ENCODE measurements at places on chromosomes 16 and 17.

DNA sequence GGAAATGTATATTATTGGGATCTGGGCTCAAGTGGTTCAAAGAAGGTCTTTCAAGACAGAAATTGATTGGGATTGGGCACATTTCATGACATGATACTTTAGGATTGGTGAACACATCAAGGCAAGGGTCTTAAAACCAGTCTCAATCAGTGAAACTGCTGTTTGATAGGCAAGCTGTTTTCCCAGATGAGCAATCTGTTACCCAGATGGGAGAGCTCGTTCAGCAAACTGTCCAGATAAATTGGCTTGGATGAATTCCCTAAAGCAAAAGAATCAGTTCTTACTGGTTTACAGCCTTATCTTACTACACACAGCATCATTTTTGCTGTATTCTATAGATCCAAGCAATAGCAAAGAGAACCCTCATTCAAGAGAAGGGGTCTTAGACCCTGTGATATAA, 31.0 kb upstream of the CNEP1R1 start:
- no peak for DNase-seq

GRCh38 chr17:1779571-1780131, 17.8 kb downstream of the SERPINF1 start:
- peak; percentile 95 for DNase-seq

GRCh38 chr17:57935833-57936807, 19.1 kb downstream of the CUEDC1 start:
- peak; percentile 65 for DNase-seq

DNA sequence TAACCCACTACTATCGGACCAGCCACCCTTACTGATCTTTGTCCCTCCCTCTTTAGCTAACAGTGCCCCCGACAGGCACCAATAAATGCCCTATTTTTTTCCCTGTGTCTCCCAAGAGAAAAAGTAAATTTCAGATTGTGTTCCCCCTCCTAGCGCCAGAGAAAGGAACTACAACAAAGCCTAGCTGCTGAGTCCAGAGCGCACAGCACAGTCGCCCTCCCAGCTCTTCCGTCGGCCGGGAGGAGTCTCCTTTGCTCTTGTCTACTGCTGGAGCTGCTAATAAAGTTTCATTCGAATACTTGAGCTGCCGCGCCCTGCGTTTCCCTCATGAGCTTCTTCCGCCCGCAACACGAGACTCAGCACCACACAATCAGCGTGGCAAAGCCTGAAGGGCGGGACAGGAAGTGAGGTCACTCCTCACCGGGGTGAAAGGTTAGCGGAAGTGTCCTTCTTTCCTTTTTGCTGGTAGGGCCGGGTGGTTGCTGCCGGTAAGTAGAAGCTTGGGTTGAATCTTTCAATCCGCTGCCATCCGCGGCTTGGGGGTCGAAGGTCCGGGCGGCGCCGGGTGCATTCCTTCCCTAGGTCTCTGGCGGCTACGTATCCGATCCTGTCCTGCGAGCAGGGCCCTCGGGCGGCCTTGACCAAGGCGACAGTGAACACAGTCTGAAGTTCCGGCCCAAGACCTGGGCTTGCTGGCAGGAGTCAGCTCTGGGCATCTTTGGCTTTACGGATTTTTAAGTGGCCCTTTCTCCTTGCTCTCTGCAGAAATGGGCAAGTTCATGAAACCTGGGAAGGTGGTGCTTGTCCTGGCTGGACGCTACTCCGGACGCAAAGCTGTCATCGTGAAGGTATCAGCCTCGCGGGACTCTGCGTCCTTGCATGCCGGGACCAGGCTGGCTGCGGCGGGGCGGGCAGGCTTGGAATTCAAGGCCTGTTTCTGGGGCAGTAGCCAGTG, at the start of gene RPL27:
Gene RPL27 (plus strand): TSS at position 436 of the 955 bp plus-strand sequence. CDS start 332 bp downstream, at position 768.
- peak; percentile 94 for DNase-seq

DNA sequence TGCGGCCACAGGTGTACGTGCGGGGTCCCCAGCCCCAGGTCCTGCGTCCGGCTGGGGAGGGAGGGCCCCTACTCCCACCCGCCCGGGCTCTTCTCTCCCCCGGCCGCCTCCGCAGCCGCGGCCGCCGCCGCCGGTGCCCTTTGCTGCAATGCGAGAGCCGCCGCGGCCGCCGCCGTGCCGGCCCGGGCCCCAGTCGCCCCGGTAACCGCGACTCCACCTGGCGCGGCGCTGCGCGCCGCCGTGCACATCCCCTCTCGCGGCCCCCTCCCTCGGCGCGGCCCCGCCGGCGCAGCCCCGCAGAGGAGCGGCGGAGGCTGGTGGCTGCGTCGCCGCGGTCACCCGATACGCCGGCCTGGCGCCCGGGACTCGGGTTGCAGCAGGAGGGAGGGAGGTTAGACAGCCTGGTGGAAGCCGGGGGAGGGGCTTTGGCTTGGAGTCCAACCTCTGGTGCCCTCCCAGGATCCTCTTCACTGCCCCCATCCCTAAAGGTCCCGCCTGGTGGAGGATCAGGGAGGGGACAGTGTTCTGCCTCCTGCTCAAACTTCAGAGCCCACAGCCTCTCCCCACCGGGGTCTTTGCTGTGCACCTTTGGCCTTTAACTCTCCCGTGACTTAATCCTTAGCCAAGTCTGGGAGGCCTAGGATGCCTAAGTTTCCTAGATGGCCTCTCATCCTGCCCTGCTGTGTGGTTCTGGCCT, 32.9 kb downstream of the SRCIN1 start:
- no peak for DNase-seq

GRCh38 chr16:49556249-49556605, 182.6 kb downstream of the C16orf78 start:
- DNase-seq, result no peak

- no peak for DNase-seq
Measured at GRCh38 chr17:8965394-8966168, at the start of gene PIK3R5. Gene PIK3R5 (minus strand): TSS chr17:8965707. CDS start chr17:8911494, 54,213 bp downstream.

GRCh38 chr17:57356719-57357391, 100.5 kb downstream of the MSI2 start:
- no peak for DNase-seq

DNA sequence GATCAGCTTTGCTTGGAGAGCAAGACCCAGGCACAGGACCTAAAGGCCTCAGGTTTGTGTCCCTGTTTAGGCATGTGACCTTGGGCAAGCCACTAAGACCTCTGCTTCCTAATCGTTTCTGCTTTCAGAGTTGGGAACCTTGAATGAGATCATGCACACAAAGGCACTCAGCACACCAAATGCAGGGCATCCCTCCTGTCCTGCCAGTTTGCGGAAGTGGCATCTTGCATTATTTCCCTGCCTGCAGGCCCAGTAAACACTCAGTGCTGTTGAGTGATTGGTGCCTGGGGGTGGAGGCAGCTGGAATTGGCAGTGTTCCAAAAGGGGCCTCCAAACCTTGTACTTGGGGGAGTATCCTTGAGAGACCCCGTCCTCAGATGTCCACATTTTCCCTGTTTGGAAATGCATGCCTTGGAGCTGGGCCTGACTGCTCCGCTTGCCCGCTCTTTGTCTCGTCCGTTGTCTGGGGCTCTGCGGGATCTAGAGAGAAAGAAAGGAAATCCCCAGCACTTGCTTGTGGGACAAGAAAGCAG, 28.7 kb downstream of the MRM1 start:
- DNase-seq, result no peak

DNA sequence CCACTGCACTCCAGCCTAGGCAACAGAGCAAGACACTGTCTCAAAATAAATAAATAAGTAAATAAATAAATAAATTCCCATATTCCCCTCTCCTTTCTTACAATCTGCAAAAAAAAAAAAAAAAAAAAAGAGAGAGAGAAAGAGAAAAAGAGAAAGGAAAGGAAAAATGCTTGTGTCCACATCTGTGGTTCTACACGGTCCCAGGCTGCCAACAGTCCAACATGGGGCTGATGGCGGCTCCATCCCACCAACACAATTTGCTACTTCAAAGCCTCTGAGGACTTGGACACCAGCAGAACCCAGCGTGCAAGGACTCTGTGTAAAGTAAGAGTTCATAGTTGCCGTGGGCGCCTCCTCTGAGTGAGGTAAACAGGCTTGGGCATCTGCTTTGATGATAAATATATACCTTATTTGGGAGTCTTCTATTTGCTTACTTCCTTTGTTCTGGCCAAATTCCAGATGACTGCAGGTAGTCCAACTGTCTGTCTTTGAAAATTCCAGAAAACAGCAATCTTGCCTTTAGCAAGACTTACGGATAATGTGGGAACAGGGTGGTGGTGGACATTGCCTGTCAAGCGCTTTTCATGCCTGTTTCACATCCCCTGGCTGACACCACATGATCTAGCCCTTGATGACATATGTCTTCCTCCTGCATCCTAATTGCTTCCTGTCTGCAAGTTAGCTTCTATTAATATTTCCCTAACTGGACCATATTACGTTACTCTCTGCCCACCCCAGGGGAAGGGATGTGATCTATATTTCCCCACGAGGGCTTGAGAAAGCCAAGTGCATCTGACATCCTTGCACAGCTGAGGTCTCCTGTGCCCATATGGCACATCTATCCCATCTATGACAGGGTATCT, 10.1 kb downstream of the LITAF start:
- no peak for DNase-seq

DNA sequence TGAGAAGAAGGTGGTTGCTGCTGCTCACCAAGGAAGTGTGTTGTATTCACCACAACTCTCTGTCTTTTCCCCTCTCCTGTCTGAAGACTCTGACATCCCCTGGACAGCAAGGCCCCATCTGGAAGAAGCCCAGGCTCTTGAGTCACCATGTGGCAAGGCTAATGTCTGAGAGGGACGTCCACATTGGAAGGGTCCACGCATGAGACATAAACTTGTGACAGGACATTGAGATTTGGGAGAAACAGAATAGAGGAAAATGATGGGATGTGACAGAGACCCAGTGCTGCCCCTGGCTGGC, 176.5 kb downstream of the IRF8 start:
- DNase-seq, result peak; percentile 41

GRCh38 chr17:77002103-77003045, 134.2 kb downstream of the MGAT5B start:
- DNase-seq, result no peak

DNA sequence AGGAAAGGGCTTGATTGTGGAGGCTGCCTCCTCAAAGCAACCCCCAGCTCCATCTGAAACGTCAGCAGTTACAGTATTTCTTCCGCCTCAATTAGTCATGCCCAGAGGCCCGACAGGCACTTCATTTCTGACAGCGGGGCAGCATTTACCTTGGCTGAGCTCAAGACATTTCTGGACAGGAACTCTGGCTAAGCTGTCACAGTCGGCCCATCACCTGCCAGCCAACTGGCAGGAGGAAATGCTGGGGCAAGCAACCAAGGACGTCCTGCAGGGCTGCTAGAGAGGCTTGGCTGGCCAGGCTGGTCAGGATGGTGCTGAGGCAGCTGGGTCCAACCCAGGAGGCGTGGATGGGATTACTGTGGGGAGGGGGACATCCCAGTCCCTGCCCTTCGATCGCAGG, 27.8 kb downstream of the PLXDC1 start:
- no peak for DNase-seq

DNA sequence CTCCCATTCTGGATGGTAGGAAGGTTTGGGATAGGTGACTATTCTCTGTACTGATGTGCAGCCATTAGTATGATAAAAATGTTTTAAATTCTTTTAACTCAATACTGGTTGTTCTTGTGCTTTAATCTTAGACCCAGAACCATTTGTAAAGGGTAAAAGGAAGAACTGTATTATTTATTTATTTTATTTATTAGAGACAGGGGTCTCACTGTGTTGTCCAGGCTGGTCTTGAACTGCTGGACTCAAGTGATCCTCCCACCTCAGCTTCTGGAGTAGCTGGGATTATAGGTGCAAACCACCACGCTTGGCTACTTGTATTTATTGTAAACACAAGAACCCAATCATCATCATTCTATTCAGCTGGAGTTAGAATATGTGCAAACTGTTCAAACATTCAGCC, 2.2 kb upstream of the MOSMO start:
- DNase-seq, result no peak
